Activated CD4-positive, alpha-beta T cell treated with anti-CD3 and anti-CD28 coated beads, Interleukin-2, amount 50 U/mL, for 24 hours (primary cell): ENCODE measurements at places on chromosomes 3 and 15.

- no peak for DNase-seq
Observed at GRCh38 chr3:73411993-73412392, 212.7 kb downstream of the PDZRN3 start.

DNA sequence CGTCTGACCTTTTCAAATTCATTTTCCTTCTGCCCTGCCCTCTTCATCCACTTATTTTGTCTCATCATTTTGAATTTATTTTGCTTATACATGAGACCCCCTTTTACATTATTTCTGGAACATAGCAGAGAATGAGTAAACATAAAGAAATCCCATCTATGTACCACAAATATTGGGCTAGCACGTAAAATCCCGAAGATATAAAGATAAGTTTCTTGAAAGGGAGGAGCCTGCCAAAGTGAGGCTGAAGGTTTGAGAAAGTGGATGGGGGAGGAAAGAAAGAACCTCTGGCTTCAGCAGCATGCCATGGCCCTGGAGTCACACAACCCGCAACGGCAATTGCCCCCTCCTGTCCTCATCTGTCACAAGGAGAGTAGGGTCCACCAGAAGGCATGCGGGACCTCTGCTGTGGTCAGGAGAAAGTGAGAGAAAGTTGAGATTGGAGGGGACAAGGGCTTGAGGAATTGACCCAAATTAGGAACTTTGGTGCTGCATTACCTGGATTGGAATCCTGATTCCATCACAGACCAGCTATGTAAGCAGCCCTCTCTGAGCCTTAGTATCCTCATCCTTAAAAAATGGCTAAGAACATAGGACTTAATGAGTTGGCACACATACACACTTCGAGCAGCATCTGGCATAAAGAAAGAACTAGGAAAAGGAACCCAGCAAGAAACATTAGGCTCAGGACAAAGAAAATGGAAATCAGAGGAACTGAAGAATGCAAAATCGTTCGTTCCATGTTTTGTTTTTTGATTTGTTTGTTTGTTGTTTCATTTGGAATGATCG lies 53.7 kb upstream of the GYG1 start:
- no peak for DNase-seq

DNA sequence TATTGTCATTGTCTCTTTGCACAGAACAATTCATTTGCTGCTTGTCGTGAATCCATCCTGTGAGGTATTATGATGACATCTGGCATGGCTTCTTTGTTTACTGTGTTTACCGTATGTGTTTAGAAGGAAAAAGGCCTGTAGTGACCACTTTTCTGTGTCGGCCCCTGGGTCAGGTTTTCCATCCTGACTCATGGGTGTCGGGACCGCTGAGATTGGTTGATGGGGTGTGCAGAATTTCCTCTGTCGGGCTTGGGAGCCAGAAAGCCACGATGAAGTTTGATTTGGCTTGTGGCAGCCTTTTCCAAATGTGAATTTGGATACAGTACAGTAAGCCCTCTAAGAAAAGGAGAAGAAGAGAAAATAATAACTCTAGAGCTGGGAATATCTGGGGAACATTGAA lies 113.5 kb downstream of the FNDC3B start:
- no peak for DNase-seq

DNA sequence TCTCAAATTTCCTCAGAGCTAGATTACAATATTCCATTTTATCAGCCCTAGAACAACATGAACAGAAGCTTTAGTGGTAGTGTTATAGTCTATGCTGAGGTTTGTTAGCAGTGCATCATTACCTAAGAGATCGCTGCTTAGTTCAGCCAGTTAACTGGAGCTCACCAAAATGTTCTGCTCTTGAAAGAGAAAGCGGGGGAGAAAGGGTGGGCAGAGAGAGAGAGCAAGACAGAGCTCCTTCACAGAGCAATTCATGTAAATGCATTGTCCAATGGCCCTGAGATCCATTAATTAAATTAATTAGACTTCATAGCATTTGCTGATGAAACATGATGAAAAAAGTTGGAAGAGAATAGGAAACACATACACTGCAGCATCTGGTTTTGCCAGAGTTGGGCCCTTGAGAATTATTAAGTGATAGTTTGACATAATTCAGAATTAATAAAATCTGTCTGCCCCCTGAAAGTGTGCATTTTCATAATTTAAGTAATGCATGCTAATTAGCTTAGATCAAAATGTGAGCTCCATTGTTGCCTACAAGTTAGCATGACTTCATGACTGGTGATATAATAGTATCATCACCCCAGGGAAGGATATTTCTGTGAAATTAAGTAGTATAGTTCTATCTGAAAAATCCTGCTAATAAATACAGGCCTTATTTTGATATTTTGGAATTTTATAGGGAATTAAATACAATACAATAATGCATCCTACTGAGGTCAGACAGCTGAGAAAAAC lies 86.9 kb upstream of the LYSMD4 start:
- DNase-seq: no peak

GRCh38 chr15:47975427-47975826 lies 145.4 kb upstream of the SLC24A5 start:
- DNase-seq: no peak

GRCh38 chr15:31390029-31390428 lies 63.4 kb downstream of the KLF13 start:
- DNase-seq: no peak
